Immature natural killer cell (primary cell): ENCODE measurements at places on chromosomes 7 and 10.
A peak's percentile ranks its signal among the peaks of the same experiment; 100 is the strongest.

GRCh38 chr10:112634096-112634830 is 187.2 kb downstream of the VTI1A start:
- H3K4me3 ChIP-seq, result no peak overlapping the region
- DNase-seq, result no peak
- no peaks in the 10 kb centered on the region for H3K27me3 ChIP-seq
- no peaks in the 10 kb centered on the region for H3K4me1 ChIP-seq
- no peak overlapping the region for H3K27ac ChIP-seq
- H3K36me3 ChIP-seq, result no peaks in the 10 kb centered on the region

DNA sequence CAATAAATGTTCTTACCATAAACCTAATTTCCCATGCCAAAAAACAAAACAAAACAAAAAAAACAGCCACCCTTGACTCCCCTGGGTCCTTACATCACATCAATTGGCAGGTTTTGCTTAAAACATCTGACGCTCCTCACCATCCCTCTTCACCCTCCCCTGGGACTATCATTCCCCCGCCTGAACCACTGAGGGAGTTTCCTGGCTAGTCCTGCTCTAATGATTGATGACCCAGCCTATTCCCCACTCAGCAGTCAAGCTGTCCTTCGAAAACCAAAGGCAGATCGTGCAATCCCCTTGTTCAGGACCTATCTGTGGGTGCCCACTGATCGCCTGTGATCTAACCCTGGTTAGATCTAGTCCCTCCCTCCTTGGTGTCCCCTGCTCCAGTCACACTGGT is 11.2 kb upstream of the FRMPD2 start:
- no peak for DNase-seq
- peaks cover 8% of the 10 kb centered on the region for H3K4me1 ChIP-seq
- no peak overlapping the region for H3K4me3 ChIP-seq
- H3K36me3 ChIP-seq, result no peaks in the 10 kb centered on the region
- H3K27ac ChIP-seq, result no peak overlapping the region
- H3K27me3 ChIP-seq, result peaks cover 6% of the 10 kb centered on the region

- no peak overlapping the region for H3K4me3 ChIP-seq
- peaks cover 15% of the 10 kb centered on the region for H3K4me1 ChIP-seq
- no peak for DNase-seq
- no peak overlapping the region for H3K27ac ChIP-seq
Measured at GRCh38 chr10:29450405-29450804, 161.5 kb downstream of the LYZL1 start.

DNA sequence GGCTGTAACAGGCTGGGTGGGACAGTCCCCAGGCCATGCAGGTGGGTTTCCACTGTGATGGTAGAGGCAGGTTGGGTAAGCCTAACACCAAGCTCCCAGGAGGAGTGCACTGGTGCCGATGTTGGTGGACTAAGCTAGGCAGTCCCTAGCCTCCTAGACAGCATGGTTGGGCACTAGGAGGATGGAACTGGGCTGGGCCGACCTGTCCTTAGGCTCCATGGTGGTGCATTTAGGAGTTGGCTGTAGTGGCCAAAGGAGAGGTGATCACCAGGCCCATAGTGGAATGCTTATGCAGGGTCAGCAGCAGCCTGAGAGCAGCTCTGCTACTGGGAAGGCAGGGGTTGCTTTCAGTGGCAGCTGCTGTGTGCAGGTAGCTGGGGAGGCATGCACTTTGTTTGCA is 247.7 kb upstream of the CNTNAP2 start:
- H3K4me1 ChIP-seq, result no peaks in the 10 kb centered on the region
- no peak overlapping the region for H3K4me3 ChIP-seq
- no peak overlapping the region for H3K27ac ChIP-seq
- no peaks in the 10 kb centered on the region for H3K36me3 ChIP-seq
- DNase-seq, result no peak

GRCh38 chr7:114821030-114821900 is 100.6 kb upstream of the MDFIC start:
- peaks cover 3% of the 10 kb centered on the region for H3K36me3 ChIP-seq
- no peak overlapping the region for H3K4me3 ChIP-seq
- DNase-seq, result no peak
- peaks cover 5% of the 10 kb centered on the region for H3K27me3 ChIP-seq

DNA sequence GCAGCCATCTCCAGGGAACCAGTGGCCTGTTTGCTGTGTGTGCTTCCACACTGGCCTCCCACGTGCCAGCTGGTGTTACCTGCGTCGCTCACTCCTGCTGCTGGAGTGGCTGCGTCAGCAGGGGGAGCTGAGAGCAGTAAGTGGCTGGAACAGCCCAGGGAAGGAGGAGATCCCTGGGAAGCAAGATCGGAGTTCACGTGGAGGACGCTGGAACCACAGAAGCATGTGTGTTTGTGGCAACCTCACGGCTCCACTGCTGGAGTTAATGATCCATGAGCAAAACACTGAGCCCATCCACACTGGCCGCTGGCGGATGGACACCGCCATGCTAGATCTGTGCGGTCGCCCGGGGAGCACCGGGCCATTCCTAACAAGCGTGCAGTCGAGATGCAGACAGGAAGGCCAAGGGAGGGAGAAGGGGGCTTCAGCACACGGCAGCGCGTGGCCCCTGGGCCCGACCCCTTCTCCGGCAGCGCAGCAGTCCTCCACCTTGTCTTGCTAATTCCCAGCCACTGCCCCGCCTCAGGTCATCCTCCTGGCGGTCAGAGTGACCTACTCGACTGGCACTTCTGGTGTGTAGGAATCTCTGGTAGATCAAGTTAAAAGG is 68.5 kb upstream of the EEPD1 start:
- DNase-seq, result no peak
- H3K27me3 ChIP-seq, result peaks cover 7% of the 10 kb centered on the region
- no peak overlapping the region for H3K27ac ChIP-seq
- H3K4me3 ChIP-seq, result no peak overlapping the region

- H3K4me1 ChIP-seq, result no peaks in the 10 kb centered on the region
- H3K36me3 ChIP-seq, result no peaks in the 10 kb centered on the region
- peaks cover 2% of the 10 kb centered on the region for H3K27me3 ChIP-seq
- no peak overlapping the region for H3K4me3 ChIP-seq
Measured at GRCh38 chr7:20988340-20988739, 201.7 kb upstream of the SP8 start.

- DNase-seq, result no peak
- peaks cover 2% of the 10 kb centered on the region for H3K27me3 ChIP-seq
- H3K36me3 ChIP-seq, result no peaks in the 10 kb centered on the region
- no peak overlapping the region for H3K4me3 ChIP-seq
- H3K4me1 ChIP-seq, result no peaks in the 10 kb centered on the region
- no peak overlapping the region for H3K27ac ChIP-seq
Measured at GRCh38 chr10:18793951-18794350, 134.7 kb downstream of the ARL5B start.

DNA sequence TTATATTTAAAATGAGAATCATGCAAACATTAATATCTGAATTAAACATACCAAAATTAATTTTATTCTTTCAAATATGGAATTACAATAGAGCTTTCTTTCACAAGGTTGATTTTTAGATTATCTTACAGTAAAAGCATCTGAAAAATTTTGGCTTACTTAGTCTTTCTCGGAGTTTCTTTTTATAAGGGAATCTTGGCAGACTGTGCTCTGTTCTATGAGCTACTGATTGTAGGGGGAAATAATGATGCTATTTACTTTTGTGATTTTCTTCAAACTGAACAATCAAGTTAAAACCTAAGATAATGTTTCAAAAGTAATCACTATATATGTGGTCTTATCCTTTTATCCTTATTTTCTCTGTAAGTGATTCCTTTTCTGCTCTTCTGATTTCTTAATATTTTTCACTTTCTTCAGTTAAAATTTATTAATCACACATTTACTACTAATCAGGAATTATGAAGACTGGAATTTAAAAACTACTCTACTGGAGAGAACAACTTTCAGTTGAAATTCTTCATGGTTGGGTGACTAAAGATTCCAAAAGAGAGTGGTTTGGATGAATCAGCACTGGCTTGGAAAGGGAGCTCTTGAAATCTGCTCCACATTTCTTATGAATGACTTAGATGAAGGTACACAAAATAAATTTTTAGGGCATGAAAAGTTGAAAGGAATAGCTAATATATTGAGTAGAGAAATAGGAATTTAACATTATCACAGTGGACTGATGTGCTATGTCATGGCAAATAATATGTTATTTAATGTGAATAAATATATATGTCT is 103.9 kb downstream of the PPP1R9A start:
- H3K4me1 ChIP-seq, result no peaks in the 10 kb centered on the region
- H3K27ac ChIP-seq, result no peak overlapping the region
- H3K27me3 ChIP-seq, result peaks cover 3% of the 10 kb centered on the region
- no peaks in the 10 kb centered on the region for H3K36me3 ChIP-seq
- DNase-seq, result no peak

DNA sequence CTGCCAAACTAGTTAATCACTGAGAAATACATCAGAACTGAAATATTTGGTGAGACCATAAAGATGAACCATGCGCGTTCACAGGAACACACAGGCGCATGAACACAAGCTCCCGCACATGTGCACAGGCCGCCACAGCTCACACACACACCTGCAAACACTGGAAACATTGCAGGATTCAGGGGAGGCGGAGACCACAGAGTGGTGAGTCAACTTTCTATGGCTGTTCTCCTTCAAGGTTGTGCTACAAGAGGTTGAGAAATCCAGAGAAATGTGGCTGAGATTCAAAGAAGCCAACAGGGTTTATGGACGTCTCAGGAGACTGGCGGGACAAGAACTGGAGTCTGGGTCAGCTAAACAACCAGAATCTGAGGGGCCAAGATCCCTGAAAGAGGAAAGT is 17.8 kb downstream of the ESYT2 start:
- H3K27me3 ChIP-seq, result peaks cover 54% of the 10 kb centered on the region
- peak overlapping the region; percentile 18 for H3K4me3 ChIP-seq
- DNase-seq, result no peak
- peaks cover 87% of the 10 kb centered on the region for H3K4me1 ChIP-seq
- H3K27ac ChIP-seq, result peak overlapping the region; percentile 87

GRCh38 chr10:70513848-70514309 is 35.3 kb downstream of the PALD1 start:
- H3K36me3 ChIP-seq, result no peaks in the 10 kb centered on the region
- H3K27me3 ChIP-seq, result no peaks in the 10 kb centered on the region
- H3K4me3 ChIP-seq, result no peak overlapping the region
- no peak for DNase-seq
- no peaks in the 10 kb centered on the region for H3K4me1 ChIP-seq

GRCh38 chr7:19104811-19105210 is 12.6 kb downstream of the TWIST1 start:
- H3K4me3 ChIP-seq, result no peak overlapping the region
- no peak overlapping the region for H3K27ac ChIP-seq
- no peaks in the 10 kb centered on the region for H3K4me1 ChIP-seq

GRCh38 chr10:48296576-48297098 is 9.8 kb upstream of the MAPK8 start:
- no peak for DNase-seq
- H3K27me3 ChIP-seq, result no peaks in the 10 kb centered on the region
- no peaks in the 10 kb centered on the region for H3K36me3 ChIP-seq
- H3K4me1 ChIP-seq, result no peaks in the 10 kb centered on the region

DNA sequence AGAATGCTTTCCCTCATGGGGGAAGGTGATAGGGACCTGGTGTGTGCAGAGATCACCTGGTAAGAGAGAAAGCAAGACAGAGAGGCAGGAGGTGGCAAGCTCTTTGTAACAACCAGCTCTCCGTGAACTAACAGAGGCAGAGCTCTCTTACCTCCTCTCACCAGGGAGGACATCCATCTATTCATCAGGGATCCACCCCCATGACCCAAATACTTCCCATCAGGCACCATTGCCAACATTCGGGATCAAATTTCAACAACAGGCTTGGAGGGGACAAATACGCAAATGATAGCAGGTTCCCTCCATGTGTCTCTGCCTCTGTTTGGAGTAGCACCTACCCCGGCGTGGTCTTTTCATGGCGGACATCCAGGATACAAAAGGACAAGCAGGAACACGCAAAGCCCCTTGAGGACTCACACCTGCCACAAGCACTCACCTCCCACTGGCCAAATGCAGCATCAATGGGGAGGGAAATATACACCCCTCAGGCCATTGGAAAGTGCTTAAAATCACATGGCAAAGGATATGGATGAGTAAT is 431.2 kb upstream of the AUTS2 start:
- H3K4me3 ChIP-seq, result no peak overlapping the region
- H3K27ac ChIP-seq, result no peak overlapping the region
- no peaks in the 10 kb centered on the region for H3K4me1 ChIP-seq
- H3K27me3 ChIP-seq, result peaks cover 4% of the 10 kb centered on the region

DNA sequence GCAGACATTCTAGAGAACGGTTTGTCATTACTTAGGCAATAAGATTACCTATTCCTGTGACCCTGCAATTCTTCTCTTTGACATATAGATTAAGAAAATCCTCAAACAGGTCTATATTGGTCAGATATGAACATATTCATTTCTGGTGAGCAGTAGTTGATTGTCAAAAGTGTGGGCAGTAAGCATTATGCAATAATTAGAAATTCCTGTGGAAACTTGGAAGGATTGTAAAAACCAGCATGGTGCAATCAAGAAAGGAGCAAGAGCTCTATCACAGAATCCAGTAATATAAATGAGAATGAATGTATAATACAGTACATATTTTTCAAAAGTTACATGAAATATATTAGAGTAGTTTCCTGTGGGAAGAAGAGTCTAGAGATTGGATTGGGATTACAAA is 406.5 kb downstream of the SUGCT start:
- no peak for DNase-seq
- no peak overlapping the region for H3K27ac ChIP-seq
- H3K27me3 ChIP-seq, result no peaks in the 10 kb centered on the region
- no peak overlapping the region for H3K4me3 ChIP-seq
- no peaks in the 10 kb centered on the region for H3K36me3 ChIP-seq
- H3K4me1 ChIP-seq, result no peaks in the 10 kb centered on the region

- no peak overlapping the region for H3K4me3 ChIP-seq
- H3K36me3 ChIP-seq, result no peaks in the 10 kb centered on the region
- no peak for DNase-seq
- no peaks in the 10 kb centered on the region for H3K4me1 ChIP-seq
- H3K27ac ChIP-seq, result no peak overlapping the region
Measured at GRCh38 chr7:71824006-71824760, 588.0 kb downstream of the CALN1 start.
